ENCODE measurements at places on chromosomes 2 and 18.

DNA sequence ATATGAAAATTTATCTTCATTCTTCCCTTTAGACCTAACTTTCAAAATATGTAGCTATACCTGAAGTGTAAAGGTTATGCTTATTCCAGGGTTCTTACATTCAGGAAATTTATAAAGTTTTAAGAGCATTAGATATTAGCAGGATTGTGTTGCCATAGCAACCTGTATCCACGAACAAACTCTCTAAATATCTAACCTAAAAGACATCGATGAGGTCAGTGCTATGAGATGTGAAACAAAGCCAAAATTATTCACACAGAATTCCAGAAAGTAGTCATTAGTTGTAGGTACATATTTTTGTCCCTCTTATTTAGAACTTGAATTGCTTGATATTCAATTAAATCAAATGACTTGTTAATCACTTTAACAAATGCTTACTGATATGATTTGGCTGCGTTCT is 705.3 kb downstream of the SOCS6 start:
- DNase-seq: no peak

DNA sequence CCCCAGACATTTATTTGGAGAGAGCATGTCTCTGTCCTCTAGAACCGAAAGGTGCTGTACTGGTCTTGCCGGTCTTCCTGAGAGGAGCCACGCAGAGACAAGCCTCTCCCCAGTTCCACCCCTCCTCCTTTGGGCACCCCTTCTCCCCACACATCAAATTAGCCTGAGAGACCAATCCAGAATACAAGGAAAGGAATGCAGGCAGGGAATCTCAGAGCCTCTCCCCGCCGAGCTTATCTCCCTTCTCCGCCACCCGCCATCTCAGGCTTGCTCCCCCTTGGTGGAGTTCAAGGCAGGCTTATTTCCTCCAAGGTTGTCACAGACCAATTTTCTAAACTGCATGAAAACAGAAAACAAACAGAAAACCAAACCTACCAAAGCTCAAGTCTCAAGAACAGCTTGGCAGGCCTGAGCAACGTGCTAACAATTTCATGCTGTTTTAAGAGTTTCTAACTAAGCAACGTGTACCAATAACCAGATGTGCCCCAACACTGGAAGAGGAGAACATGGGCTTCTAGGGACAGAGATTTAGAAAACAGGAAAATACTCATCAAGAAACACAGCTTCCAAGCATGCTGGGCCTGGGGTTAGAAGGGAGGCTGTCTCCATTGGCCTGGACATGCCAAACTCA is 124.5 kb upstream of the PKDCC start:
- DNase-seq: no peak

DNA sequence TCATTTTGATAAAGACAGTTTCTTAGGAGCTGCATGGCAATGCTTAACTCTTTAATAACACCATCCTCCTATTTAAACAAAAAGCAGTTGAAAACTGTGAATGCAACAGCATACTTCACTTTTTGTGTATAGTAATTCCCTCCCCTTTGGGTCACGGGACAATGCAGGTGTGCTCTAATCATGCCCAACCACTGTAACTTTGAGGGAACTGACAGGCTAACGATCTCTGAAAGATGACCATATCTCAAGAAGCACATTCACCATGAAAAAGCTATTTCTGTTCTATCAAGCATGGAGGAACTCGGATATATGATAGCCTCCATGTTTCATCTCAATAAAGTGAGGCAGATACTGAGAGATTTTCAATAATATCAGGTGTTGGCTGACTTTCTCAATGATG is 81.1 kb upstream of the CD226 start:
- DNase-seq: no peak

- peak; percentile 15 for DNase-seq
These were observed 4.2 kb downstream of the PLEKHA3 start for GRCh38 chr2:178484245-178485041.

DNA sequence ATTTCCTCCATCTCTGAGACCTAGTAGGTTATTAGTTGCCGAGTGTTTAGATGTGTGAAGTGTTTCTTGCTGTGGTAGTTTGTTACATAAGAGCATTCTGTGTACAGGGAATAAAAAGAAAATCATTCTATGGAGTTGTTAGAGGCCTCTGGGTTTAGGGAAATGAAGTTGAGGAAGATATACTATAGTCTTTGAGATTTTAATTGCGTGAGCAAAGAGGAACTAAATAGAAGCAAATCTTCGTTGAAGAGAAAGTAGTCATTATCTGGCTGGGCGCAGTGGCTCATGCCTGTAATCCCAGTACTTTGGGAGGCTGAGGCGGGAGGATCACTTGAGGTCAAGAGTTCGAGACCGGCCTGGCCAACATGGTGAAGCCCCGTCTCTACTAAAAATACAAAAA is 19.0 kb downstream of the USP39 start:
- DNase-seq: no peak

GRCh38 chr18:42131066-42131929 is 176.3 kb downstream of the PIK3C3 start:
- no peak for DNase-seq

GRCh38 chr18:26579941-26580618 is 31.7 kb upstream of the KCTD1 start:
- DNase-seq: no peak

GRCh38 chr2:84613082-84613481 is 96.8 kb downstream of the DNAH6 start:
- no peak for DNase-seq

GRCh38 chr2:234879671-234880455 is 72.0 kb upstream of the SH3BP4 start:
- peak; percentile 48 for DNase-seq

GRCh38 chr2:151610310-151610709 is 124.0 kb downstream of the NEB start:
- no peak for DNase-seq

- no peak for DNase-seq
These were observed 71.5 kb downstream of the DAW1 start for GRCh38 chr2:227942965-227943364.

DNA sequence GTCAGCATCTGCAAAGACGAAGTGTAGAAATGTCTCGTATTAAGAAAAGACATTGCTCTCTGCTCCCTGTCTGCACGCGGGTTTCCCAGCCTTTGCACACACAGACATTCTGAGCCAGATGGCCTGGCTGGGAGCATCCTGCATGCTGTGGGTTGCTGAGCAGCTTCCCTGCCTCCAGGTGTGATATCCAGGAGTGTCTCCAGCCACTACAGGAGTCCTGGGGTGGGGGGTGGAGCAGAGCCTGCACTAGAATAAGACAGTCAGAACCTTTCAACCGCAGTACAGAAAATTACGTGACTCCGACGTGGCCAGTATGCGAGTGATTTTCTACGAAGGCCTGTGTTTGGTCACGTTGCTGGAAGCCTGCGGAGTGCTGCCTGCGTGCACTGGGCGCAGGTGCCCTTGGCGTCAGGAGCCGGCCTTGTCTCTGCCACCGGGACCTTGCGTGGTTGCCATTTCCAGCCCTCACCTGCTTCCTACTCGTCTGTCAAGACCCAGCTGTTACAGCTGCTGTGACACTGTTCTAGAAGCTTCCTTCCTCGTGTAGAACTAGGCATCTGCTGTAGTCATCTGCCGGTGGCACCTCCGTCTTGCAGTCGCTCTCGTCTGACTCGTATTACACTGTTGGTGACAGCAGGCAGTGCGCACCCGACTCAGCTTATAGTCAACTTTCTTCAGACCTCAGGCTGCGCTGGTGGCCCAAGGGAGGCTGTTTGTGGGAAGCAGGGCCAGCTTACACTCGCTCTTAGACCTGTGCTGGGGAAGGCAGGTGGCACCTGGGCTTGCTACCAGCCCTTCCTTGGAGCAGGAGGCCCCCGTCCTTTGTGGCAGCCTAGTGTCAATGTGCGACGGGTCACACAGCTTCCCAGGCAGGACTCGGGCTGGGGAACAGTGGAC is 11.2 kb downstream of the CTDP1 start:
- no peak for DNase-seq

GRCh38 chr2:234372506-234372905 is 124.4 kb downstream of the ARL4C start:
- no peak for DNase-seq

- DNase-seq: no peak
These were observed 223.5 kb downstream of the AGPS start for GRCh38 chr2:177616066-177616465.

GRCh38 chr18:9825571-9826073 is 60.2 kb upstream of the TXNDC2 start:
- peak; percentile 89 for DNase-seq

DNA sequence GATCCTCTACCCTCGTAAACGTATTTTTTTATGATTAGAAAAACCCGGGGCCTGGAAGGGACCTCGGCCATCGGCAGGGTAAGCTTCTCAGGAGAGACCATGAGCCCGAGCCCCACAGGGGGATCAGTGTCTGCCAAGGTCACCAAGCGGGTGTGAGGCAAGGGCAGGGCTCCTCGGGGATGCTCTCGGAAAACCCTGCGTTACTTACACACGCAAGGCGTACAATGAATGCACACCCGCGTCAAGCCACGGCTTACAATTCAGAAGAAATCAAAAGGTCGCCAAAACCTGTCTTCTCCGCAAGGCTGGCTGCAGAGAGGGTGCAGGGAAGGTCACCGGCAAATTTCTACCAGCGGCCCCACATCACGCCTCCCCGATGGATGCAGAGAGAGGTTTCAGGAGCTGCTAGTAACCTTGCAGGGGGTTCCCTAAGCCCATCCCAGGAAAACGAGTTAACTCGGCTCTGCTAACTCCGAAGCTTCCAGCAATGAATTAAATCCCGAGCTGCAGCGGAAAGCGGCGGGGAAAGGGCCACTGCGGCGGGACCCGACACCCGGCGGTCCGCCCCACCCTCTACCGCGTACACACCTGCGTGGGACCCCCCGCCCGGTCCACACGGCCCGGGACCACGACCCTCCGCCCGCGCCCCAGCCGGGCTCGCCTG is 638 bp downstream of the ST3GAL5 start:
- DNase-seq: peak; percentile 9

DNA sequence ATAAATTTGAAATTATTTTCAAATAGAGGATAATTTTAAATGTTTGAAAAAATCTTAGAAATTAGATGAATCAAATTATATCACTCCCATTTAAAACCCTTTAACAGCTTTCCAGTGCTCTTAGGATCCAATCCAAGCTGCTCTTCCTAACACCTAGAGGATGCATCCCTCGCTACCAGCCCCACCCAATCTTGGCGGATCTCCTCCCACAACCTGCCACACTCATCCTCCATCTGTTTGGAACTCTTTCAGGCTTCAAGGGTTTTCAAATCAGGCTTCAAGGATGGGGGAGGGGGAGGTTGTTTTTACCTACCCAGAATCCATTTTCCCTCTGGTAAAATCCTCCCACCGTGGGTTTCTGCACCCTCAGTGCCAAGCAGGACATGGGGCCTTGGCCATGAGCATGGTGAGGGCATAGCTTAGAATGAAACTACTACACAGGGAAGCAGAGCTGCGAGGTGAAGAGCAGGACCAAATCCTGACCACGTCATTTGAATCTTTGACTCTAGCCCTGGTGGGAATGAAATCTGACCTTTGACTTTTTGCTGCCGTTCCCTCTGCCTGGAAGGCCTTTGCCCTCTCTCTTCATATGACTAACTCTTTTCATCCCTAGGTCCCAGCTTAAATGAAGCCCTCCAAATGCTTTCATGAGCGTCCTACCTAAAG is 113.0 kb upstream of the MAPRE2 start:
- peak; percentile 17 for DNase-seq

DNA sequence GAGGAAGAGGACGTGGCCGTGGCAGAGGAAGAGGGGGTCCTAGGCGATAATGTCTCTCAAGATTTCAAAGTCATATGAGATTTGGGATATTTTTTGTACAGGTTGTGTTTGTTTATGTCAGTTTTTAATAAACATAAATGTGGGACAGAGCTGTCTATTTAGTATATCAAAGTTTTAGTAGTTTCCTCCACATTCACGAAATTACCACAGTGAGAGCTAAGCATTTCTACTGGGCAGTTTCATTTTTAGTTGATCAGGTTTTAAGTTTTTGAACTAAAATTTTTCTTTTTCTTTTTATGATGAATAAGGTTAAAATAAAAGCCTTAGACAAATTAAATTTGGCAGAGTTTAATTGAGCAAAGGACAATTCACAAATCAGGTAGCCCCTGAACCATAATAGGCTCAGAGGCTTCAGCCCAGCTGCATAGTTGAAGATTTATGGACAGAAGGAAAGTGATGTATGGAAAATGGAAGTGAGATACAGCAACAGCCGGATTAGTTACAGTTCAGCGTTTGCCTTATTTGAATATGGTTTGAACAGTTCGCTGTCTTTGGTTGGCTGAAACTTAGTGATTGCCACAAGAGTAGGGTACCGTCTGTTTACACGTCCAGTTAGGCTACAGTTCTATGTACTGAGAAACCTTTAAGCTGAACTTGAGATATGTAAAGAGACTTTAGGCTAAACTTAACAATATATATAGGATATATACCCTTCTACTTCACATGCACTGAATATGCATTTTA is 17.1 kb downstream of the SNRPD1 start:
- no peak for DNase-seq

GRCh38 chr2:24237313-24237712 is 62.5 kb downstream of the FAM228A start:
- no peak for DNase-seq

DNA sequence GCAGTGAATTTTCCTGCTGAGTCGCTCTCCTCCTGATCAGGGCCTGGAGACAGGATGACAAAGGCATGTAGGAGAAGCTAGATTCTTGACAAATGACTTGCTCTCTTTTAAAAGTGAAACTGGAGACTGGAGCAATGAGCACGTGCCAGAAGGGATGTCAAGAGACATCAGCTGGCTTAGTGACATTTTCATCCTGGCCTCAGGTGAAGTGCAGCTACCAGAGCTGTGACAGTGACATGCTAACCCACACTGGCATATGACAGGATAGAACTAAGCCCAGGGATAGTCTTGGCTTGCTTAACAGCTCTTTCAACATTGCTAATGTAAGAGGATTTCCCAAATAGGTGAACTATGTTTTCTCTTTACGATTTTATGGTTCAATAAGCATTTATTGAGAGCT is 757.5 kb upstream of the DDX18 start:
- no peak for DNase-seq

DNA sequence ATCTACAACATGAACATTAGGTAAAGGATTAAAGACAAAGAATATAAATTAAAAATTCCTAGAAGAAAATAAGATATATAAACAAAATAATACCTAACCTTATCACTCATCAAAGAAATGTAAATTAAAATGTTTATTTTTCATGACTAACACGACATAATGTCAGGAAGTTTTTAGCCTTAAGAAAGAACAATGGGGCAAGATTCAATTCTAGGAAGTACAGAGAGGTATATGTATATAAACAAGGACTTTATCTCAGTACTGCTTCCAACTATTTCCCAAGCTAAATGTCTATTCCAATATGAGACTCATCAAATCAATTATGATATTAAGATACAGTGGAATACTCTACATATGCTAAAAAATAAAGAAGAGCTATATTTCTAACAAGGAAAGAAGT is 44.1 kb downstream of the TTC21B start:
- peak; percentile 3 for DNase-seq

DNA sequence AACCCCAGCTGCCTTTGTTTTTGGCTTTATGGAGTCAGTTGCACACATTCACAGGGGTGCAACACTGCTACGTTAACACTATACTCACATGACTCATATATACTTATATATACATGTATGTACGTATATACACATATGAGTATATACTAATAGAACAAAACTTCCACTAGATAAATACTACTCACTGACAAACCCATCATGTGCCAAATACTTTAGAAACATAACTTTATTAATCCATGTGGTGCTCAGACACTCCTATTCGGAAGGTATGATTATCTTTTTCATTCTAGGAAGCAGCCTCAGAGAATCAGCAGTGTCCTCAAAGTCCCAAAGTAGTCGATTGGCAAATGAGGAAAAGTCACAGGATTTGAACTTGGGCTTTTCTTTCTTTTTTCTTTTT is 7.9 kb downstream of the PMAIP1 start:
- no peak for DNase-seq

- no peak for DNase-seq
These were observed 78.1 kb upstream of the TTC39C start for GRCh38 chr18:23936381-23936958.

- DNase-seq: no peak
These were observed 43.7 kb upstream of the TANK start for GRCh38 chr2:161116509-161116908.
